NCI-H1417 treated with DMSO at 0.1 percent for 48 hours (cell line): ENCODE measurements at places on chromosomes 1 and 21.

DNA sequence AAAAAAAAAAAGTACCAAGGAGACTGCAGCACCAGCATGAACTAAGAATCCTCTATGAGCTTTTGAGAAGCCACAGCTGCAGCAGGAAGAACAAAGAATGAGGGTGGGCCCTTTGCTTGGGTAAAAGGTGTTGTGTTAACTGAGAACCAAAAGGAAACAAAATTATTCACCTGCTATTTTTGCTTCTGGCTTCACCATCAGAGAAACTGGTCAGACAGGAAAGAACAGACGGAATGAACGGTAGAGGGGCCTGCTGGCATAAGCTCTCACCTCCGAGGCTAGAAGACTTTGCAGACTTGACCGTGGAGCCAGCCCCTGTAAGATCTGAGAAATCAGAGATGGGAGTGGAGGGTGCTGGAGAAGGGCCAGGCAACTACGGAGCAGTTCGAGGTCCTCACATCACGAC lies 27.6 kb downstream of the IL10RB start:
- DNase-seq = no peak

DNA sequence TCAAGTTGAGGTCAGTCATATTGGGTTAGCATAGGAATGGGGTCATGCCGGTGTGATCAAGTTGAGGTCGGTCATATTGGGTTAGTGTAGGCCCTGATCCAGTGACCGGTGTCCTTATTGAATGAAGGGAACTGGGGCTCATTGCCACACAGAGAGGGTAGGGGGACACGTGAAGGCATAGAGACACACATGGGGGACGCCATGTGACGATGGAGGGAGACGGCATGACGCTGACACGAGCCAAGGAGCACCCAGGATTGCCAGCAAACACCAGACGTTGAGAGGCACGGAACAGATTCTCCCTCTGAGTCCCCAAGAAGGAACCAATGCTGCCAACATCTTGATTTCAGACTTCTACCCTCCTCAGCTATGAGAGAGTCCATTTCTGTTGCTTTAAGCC lies 136.9 kb upstream of the ZBTB40 start:
- no peak for DNase-seq

DNA sequence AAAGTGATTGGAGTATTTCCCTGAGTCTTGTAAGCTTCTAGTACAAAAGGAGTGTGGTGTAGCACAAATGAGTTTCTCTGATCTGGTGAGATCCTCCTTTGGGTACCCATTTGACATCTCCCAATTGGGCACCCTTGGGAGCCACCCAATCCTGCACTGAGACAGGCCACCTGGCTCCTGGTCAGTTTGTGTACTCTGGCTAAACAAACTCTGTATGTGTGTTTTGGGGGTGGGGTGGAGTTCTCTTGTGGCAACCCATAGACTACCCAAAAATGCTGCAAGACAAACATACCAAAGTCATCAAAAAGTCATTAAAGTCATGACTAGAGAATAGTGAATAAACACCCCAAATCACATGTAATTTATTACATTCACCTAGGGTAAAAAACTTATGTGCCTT lies 8.4 kb upstream of the HIVEP3 start:
- DNase-seq = no peak

DNA sequence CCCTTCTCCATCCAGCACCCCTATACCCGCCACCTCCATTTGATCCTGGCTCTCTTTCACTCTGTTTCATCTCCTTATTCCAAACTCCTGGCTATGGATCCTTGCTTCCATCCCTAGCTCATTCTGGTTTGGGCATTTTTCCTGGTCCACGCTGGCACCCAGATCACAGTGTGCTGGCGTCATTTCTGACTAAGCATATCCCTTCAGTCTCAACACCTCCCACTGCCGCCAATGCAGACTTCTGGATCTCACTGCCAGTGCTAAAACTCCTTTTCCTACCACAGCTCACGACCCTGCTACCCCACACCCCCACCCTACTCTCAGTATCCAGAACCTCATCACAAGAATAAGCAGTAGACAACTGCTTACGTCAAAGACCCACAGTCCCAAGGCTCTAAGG lies 16.3 kb downstream of the SEC16B start:
- no peak for DNase-seq

DNA sequence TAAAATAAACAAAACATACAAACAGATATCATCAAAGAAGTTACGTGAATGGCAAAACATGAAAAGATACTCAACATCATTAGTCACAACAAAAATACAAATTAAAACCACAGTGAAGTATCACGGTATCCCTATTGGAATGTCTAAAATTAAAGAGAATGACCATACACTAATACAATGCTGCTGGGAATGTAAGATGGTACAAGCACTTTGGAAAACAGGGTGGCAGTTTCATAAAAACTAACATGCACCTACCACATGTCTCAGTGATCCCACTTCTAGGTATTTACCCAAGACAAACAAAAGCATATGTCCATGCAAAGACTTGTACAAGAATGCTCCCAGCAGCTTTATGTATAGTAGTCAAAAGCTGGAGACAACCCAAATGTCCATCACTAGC lies 69.1 kb downstream of the HSF2BP start:
- no peak for DNase-seq

DNA sequence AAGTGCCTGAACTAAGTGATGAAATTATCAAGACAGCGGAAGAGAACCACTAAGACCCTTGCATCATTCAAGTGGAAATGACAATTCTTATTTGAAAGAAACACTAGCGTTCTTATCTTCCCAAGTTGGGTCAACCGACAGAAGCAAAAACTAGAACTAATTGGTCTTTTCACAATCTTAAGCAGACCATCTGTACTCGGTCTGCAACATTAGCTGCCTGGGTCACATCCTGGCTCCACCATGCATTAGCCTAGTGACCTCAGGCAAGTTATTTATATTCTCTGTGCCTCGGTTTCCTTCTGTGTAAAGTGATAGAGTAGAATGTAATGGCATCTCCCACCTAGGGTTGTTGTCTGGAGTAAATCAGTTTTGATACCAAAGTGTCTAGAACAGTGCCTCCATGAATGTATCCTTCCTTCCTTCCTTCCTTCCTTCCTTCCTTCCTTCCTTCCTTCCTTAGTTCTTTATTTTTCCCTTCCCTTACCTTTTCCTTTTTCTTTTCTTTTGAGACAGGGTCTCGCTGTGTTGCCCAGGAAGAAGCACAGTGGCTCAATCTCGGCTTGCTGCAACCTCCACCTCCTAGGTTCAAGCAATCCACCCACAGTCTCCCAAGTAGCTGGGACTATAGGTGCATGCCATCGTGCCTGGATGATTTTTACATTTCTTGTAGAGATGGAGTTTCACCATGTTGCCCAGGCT lies 6.0 kb downstream of the COLGALT2 start:
- DNase-seq = no peak

DNA sequence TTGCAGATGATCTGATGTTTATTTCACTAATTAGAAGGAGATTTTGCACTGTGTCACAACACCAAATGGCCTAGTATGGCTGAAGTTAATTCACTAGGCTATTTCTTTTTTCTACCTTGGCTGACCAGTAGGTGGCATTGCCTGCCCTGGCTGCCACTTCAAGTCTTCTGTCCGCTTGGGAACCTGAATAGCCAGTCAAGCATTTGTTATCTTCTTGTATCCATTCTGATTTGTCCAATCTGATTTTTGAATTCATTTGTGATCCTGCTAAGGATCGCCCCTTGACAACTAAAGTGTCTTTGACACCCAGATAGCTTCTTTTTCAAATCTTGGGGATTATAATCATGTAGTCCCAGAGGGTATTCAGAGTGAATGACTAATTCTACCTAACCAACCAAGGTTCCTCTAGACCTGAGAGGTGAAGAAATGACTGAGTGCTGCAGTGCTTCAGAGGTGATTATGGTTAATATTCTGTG lies 99.4 kb downstream of the GIPC2 start:
- DNase-seq = peak; percentile 32

GRCh38 chr1:109876617-109877316 lies 33.9 kb upstream of the CSF1 start:
- DNase-seq = no peak

- no peak for DNase-seq
Observed at GRCh38 chr1:201928266-201928665, 18.1 kb downstream of the LMOD1 start.

DNA sequence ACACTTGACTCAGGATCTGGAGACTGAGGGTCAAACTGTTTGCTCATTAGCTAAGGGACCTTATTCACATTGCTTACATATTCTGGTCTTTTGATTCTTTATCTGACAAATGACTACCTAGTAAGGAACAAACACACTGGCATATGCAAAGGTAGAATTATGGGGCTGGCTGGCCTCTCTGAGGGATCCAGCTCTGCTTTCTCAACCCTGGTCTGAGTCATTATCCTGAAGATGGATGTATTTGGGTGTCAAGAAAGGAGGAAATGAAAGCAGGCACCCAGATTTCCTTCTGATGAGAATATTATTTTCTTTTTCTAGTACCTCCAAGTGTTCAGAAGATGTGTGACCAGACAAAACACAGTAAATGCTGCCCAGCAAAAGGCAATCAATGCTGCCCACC lies 6.0 kb downstream of the SMCP start:
- no peak for DNase-seq

GRCh38 chr1:66374148-66374547 lies 159.8 kb upstream of the SGIP1 start:
- DNase-seq = no peak

DNA sequence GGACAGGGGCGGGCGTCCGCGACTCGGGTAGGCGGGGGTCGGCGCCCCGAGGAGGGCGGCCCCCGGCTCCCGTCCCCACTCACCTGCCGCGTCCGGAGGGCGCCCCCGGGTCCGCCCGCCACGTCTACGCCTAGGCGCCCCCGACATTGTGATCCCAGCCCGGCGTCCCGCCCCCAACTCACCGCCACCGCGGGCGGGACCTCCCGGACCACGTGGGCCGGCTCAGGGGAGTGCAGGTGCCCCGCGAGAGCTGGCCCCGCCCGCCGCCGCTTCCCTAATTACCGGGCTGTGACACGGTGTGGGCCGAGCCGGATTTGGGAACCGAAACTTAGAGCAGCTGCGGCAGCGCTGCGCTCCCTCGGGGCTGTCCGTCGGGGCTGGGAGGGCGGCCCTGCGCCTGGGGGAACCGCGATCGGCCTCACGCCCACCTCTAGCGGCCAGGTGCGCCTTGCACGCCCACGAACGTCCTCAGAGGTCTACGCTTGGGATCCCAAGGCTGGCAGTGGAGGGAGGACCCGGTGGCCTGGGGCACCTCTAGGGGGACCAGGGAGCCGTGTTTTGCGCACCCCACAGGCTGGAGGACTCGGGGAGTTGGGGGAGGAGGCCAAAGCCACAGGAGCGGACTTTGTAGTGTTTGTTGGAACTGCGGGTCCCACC lies 521 bp upstream of the NADK start:
- no peak for DNase-seq

DNA sequence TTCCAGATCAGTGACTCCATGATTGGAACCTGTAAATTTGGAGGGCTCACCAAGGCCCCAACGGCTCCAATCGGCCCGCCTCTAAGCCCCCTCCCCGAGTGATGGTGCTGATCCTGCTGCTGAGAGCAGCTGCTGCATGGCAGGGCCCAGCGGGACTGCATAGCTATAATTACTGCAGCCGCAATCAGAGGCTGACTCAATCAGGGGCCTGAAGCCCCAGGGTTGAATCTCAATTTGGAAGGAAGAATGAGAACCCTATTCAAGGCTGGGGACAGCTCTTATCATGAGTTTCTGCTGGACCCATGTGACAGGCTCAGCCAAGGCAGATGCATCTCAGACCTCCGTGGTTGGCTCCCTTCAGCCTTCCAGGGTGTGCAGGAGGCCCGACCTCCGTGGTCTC lies 42.8 kb upstream of the MAGOH start:
- no peak for DNase-seq

DNA sequence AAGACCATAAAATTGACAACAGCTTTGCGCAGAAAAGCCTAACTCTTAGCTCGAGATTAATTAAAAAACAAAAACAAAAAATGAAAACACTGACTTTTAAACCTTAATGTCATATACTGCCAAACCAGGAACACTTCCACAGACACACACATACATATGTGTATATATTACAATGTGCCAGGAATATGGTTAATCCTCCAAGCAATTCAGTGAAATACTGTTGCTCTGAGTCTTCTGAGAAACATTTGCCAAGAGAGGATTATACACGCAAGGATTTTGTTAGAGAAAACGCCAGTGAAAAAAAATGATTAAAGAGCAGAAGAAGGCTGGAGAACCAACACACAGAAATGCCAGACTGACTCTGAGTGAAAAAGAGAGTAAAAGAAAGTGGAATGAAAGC lies 116.7 kb upstream of the CHRM3 start:
- DNase-seq = no peak

GRCh38 chr21:45169001-45169400 lies 94.6 kb downstream of the ADARB1 start:
- no peak for DNase-seq

- DNase-seq = no peak
Observed at GRCh38 chr21:42784896-42785451, 94.4 kb downstream of the WDR4 start.

DNA sequence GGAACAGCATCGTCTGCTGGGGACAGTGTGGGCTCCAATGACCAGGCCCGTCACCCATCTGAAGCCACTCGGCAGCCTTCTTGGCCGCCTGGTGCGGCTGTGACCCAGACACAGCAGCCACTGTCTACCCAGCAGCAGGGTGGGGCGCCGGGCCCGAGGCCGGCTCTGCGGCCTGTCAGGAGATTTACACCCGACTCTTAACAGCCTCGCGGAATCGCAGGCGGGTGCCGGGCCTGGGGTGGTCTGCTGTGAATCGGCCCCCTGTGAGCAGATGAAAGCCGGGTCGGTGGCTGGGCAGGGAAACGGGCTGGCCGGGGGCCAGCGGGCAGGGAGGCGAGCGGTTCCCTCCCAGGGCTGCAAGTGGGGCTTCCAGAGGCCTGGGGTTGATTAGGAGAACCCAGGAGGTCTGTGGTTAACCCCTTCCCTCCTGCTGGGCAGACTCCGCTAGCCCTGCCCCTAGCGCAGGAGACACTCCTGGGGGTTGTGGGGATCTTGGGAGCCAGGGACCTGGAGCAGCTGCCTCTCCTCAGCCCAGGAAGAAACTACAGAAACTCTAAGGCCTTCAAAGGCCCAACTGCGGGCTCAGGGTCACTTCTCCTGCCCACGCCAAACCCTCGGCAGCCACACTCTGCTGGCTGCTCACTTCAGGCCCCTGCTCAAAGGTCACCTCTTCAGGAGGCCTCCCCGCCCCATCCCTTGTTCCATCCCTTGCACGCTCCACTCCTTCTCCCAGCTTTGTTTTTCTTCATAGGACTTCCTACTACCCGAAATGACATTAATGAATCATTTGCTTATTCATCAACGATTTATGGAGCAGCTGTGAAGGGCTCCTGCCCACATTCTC lies 15.6 kb downstream of the RUNX3 start:
- DNase-seq = no peak

DNA sequence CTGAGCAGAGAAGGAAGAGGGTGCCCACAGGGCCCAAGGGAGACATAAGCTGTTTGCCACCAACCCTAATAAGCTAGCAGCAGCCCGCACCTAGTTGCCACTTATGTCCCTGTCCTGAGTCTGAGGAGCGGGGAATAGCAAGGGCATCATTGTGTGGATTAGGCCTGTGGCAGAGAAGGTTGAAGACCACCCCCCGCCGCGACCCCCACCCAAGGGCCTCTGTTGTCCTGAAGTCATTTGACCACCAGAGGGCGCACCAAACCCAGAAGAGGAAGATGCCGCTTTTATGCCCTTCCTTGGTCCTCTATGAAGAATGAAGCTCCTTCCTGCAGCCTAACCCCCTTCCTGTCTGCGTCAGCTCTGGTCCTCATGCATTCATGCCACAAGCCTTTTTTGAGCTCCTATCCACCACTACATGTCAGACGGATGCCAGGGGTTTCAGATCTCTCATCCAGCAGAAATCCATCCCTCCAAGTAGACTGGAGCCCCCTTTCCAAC lies 16.6 kb downstream of the RHBG start:
- DNase-seq = peak; percentile 19
